ENCODE measurements at places on chromosomes 2 and 18.

DNA sequence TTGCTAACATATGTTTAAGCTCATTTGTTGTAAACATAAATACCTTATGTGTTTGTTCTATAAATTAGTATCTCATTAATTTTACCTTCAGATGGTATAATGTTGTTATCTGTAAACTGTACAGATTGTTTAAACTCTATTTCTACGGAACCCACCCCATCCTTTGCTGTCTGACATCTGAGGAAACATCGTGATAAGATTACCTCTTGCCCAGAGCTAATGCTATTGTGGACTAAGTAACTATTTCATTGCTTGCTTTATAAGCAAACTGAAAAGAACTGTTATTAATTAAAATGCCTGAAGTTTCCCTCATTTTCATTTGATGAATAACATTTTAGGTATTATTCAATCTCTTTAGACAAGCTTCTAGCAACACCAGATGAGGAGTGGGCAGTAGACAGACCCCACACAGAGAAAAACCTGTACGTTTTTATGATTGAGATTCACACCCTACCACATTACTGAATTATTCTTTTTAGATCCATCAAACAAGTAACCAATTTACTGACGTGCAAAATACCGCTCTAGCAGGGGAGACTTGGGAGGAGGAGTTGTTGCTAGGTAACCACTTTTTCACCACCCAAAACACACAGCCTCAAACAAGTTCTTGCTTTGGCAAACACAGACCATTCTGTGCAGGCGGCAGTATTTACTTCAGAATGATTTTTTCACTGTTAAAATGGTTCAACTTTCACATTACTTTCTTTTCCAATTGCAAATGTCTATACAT is 1.9 kb upstream of the SYT4 start:
- DNase-seq, result no peak

- DNase-seq, result peak; percentile 43
Measured at GRCh38 chr2:37585982-37586621, 85.3 kb downstream of the CDC42EP3 start.

DNA sequence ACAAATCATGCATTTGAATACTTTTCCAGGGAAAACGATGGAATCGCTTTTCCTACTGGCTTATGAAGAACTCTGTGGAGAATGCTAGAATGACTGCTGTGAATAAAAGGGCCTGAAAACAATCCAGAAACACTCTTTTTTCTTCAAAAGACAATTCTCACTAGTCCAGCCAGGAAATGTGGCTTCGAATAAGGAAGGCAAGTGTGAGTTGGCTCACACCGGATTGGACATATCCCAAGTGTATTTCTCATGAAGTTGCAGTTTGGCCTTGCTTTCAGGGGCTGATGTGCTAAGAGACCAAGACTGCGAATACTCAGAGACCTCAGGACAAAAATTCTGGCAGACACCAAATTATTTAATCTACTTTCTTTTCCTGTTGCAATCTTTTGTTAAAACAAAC is 54.1 kb downstream of the FIGN start:
- no peak for DNase-seq

DNA sequence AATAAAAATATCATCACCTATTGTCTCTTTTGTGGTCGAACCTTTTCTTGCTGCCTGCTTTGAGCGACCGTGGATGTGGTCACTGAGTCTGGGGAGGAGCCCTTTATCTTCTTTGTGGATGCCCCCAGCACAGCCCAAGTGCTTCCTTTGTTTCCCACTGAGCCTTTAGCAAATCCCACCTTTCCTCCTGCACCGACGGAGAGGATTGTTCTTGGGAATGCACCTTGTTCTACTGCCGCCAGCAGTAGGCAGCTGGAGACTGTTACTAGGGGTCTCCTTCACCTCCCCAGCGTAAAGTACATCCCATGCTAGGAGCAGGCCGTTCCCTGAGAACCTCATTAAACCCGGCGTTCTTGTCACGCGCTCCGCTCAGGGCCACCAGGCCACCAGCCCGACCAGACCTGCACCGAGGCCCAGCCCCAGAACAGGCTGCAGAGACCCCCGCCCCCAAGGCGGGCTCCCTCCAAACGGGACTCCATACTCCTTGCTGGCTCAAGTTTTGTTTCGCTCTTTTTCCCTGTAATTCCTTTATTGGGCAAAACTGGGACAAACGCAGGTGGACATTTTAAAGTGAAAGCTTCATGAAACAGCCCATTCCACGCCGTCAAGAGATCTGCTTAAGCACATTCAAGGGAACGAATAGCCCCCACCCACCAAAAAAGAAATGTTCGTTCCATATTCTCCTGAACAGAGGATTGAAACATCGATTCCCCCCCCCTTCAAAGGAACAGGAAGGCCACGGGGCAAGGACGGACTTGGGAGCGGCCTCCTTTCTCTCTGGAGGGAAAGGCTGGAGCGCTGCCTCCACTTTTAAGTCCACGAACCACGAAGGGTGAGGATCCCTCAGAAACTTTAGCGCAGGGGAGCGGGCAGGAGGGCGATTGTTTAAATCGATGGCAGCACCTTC is 1.1 kb upstream of the MAT2A start:
- peak; percentile 40 for DNase-seq

DNA sequence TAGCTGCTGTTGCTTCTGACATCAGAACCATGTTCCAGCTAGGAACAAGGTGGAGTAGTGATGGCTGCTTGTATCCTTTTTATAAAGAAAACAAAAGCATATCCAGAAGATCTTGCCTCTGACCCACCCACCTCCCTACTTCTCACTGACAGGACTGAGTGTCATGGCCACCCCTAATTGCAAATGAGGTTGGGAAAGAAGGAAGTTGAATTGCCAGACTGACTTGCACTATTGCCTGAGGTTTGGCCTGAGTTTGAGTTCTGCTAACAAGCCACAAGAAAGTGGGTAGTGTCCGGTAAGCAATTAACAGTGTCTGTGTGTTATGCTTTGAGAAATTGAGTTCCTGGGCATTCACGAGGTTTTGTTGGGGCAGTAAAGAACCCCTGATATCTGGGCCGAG is 22.8 kb downstream of the SGPP2 start:
- peak; percentile 69 for DNase-seq

DNA sequence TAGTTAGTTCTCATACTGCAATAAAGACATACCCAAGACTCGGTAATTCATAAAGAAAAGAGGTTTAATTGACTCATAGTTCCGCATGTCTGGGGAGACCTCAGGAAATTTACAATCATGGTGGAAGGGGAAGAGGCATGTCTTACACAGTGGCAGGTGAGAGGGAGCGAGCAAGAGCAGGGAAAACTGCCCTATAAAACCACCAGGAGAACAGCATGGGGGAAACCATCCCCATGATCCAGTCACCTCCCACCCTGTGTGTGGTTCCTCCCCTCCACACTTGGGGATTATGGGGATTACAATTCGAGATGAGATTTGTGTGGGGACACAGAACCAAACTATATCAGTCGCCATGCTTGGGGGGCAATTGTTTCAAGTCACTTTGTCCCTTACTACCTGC is 1.1 kb upstream of the SSB start:
- DNase-seq, result no peak

DNA sequence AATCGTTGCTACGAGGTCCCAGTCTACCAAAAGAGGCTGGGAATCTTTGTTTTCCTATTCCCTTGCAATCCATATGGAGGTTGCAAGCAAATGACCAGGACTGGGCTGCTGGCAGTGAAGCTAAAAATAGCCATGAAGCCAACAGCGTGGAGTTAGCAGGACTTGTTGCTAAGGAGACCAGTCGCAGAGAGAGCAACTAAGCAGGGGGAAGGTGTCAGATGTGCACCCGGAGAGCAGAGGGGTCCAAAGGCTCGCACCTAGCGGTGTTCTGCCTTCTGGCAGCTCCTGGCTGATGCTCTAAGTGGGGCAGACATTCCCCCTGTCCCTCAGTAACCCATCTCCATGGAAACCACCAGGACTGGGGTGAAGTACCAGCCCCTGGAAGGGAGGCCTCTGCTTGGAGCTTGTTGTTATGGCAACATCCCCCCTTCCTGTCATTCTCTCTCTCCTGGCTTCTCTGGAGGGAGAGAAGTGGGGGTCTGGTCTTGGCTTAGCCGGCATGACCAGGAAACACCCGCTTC is 84.6 kb downstream of the DNMT3A start:
- no peak for DNase-seq

DNA sequence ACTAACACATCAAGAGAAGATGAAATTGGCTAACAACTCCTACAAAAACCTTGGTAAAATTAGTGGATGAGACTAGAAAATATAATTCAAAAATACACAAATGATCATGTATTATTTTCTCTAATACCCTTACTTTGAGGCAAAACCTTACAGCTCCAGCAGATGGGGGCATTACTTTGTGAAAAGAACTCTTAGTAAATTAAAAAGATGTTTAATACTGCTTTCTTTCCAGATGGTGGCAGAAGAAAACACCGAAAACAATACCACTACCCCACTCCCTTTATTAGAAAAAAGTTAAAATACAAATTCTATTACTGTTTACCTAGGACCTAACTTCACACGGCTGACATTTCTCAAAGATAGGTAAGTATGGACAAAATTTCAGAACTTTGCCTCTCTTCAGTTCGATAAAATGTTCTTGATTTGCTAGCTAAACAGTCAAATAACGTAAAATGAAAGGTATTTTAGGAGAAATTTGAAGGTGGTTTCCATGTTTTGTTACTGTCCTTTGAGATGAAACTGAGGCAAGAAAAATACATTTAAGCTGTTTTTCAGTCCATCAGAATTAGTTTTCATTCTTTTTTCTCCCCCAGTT is 30.6 kb downstream of the ORC4 start:
- peak; percentile 36 for DNase-seq

- DNase-seq, result peak; percentile 77
Measured at GRCh38 chr18:275486-275885, 7.6 kb upstream of the THOC1 start.

DNA sequence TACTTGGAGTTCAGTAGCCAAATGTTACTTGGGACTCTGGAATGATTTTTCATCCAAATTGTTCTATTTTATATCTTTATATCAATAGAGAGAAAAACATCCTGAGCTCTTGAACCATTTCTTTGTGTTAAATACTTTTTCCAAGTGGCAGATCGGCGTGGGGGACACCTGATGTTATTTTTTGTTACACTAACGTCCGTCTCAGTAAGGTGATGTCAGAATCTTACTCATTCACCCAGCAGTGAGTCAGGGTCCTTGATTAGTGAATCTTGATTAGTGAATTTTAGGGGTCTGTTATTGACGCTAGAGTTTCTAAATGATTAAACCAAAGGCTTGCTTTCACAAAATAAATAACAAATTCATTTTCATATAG is 1.7 kb downstream of the MIB1 start:
- no peak for DNase-seq

DNA sequence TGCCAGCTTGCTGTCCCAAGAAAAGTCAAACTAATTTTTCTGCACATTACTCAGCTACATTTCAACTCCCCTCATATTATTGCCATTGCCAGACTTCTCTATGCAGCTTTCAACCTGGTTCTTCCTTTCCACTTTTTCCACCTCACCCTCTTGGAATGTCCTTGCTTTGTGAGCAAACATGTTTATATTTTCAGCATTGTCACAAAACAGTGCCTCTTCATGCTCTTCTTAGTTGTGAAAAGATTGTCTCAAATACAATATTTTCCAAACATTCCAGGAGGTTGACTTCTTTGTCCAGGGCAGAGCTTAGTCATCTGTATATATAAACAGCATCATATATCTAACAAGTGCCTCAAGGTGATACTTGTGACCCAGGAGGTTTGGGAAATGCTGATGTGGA is 803.3 kb upstream of the CELF4 start:
- no peak for DNase-seq

- no peak for DNase-seq
Measured at GRCh38 chr18:58525928-58526424, 102.9 kb downstream of the ALPK2 start.

- DNase-seq, result peak; percentile 44
Measured at GRCh38 chr2:168552450-168552856, 96.4 kb downstream of the CERS6 start.

GRCh38 chr2:236086971-236087465 is 81.2 kb downstream of the GBX2 start:
- DNase-seq, result no peak

DNA sequence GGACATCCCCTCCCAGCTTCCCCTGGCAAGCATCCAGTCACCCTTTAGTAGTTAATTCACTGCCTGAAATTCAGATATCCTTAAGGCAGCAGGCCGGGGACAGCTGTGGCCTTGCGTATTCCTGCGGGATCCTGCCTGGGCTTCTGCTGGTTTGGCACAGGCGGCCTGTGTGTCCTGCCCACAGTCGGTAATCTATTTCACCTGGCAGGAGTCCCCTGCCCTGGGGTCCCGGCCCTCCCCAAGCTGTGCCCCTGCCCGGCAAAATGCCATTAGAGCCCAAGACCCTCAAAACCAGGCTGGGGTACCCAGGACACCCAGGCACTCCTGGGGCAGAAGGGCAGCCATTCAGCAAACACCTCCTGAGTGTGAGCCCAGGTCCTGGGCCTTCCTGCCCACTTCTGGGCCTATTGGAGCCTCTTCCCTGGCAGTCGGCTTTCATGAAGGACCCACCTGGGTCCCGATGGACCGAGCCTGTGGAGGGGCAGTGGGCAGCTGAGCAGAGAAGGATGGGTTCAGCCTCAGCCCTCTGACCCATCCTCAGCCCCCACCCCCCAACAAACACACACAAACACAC is 11.6 kb downstream of the CROCC2 start:
- no peak for DNase-seq

- no peak for DNase-seq
Measured at GRCh38 chr2:18422432-18423165, 137.9 kb downstream of the RDH14 start.

DNA sequence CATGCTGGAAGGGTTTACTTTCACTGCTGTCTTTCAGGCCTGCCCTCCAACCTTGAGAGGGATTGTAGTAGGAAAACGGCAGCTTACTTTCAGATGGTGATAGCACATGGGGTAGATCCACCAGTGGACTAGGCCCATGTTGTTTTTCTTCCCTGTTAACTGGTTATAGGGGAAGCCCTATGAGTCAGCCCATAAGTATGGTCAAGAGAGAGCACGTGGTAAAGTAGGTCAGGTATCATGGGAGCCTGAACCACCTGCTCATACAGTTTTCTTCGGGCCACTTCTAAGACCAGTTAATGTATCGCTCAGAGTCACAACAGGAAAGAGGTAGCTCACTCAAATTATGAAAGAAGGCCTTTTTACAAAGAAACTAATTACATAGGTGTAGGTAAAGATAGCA is 33.0 kb downstream of the PDK1 start:
- DNase-seq, result no peak

DNA sequence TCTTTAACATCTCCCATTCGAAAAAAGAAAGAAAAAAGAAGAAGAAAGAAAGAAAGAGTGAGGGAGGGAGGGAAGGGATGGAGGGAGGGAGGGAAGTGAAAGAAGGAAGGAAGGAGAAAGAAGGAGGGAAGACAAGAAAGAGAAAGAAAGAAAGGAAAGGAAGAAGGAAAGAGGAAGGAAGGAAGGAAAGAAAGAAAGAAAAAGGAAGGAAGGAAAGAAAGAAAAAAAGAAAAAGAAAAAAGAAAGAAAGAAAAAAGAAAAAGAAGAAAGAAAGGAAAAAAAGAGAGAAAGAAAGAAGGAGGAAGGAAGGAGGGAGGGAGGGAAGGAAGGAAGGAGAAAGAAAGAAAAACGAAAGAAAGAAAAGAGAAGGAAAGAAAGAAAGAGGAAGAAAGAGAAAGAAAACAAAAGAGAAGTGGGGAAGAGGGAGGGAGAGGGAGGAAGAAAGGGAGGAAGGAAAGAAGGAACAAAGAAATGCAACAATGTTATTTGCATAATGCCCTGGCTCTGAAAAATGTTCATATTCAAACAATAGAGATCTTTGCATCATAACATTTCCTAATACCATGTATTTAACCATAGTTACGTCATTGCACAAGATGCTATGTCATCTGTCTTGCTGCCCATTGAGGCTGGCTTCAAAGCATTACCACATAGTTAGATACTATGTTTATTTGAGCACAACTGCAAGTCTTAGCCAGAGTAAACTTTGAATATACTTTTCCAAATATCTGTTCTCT is 550.6 kb downstream of the DSC3 start:
- DNase-seq, result no peak

- no peak for DNase-seq
Measured at GRCh38 chr2:88852753-88853402, 161.4 kb downstream of the RPIA start.
